ENCODE measurements at places on chromosomes 5 and 9.

DNA sequence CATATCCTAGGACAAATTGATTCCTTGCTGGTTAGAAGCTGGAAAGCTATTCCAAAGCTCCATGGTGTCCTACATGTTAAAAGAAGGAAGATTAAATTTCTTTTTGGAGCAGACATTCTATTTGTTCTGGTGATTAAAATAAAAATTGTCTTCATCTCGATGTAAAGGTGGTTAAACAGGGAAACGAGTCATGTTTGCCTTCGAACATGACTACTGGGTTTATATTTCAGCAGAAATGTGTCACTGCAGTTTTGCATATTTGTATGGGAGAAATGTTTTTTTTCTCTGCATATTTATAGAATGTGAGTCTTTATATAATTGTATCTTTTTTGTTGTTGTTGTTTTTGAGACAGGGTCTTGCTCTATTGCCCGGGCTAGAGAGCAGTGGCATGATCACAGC is 36.4 kb downstream of the ADAMTS12 start:
- DNase-seq: no peak

DNA sequence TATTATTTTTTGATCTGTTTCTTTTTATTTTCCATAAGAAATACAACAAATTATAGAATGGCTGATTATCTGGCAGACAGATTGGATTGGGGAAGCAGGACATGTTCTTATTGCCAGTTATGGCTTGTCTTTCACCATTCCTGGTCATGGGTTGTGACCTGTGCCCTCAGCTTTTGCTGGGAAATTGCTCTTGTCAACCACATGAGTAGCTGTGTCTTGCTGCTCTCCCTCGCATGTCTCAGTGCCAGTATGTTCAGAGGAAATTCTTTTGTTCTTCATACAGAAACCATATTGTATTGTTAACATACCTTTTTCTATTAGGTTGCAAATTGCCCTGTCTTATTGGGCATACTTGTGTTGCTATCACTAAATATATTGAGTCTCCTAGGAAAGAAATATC is 344.1 kb downstream of the OSTF1 start:
- no peak for DNase-seq

- no peak for DNase-seq
Observed at GRCh38 chr5:8700222-8700621, 831.3 kb downstream of the MTRR start.

DNA sequence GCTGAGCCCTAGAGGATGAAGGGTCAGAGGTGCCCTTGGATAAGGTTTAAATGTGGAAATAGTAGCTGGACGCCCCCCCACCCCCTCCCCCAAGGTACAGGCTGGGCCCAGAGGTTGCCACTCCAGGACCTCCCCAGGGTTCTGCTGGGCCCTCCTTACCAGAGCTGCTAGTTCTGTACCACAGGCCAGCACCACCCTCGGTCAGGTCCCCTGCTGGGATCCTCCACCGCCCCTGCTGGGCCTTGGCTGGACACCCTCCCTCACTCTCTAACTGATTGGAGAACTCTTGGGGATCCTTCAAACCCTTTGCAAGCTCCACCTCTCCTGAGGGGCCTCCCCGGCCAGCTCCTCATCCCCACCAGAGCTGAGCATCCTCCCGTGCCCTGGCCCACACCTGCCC is 34.9 kb downstream of the PTGES start:
- DNase-seq: no peak

DNA sequence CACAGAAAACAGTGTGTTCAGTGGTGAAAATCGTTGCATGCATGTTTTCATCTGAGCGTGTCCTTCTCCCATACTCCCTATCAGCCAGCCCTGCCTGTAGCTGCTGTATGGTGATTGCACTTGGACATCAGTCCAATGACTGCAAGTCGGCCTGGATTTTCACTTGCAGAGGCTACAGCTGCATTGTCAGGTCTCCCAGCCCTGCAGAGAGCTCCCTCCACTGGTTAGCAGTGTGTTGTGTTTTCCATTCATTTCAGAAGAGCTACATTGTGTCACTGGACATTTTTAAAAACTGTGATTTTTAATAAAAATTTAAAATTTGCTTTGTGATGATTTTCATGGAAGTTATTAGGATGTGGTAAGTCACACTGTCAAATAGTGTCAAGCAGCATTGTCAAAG is 96.6 kb downstream of the SYK start:
- no peak for DNase-seq

GRCh38 chr5:96870094-96871026 is 5.9 kb upstream of the ERAP2 start:
- no peak for DNase-seq

GRCh38 chr9:127961155-127961490 is 19.7 kb downstream of the EEIG1 start:
- no peak for DNase-seq

GRCh38 chr5:108303086-108303485 is 78.8 kb downstream of the FBXL17 start:
- no peak for DNase-seq

- no peak for DNase-seq
Observed at GRCh38 chr5:130137681-130138080, 233.4 kb downstream of the CHSY3 start.

GRCh38 chr9:135726138-135726853 is 24.3 kb downstream of the KCNT1 start:
- no peak for DNase-seq

DNA sequence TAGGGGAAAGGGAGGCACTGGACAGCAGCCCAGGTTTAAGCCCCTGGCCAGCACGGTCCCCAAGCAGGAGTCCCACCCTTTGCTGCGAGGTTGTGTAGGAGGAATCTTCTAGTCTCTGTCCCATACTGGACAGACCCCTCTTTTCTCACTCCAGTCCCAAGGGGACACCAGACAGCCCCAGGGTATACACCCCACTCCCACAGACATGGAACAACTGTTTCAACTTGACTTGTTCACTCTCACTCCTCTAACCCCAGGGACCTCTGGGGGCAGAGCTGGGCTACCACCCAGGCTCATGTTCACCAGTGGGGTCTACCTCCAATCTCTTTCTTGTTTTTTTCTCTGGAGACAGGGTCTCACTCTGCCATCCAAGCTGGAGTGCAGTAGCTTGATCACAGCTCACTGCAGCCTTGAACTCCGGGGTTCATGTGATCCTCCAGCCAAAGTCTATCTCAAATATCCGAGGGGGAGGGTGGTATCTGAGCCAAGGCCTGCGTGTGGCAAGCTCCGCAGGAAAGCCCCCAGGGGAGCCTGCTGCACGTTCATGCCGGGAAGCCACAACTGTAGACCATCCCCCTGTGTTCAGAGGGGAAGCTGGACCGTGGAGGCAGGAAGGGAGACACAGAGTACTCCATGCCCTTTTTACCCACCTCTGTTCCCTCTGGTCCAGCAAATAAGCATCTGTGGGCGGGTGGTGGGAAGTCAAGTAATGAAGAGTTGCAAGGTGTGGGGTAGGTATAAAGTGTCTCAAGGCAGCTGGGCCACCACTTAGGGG is 1.8 kb downstream of the PTGES2 start:
- no peak for DNase-seq

DNA sequence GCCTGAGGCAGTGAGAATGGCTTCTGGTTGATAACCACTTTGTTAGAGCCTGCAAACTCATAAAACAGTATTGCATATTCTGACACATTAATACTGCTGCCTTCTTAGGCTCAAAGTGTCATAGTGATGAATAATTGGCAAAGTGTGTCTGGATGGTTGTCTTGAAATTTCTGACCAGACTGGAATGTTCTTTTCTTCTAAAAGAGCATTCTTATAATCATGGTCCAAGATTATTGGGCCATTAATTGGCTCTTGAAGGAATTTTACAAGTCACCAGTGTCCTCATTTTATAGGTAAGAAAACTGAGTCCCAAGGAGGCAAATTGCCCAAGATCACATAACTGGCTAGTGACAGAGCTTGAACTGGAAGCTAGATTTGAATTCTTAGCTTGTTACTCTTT is 111.7 kb downstream of the PCSK1 start:
- DNase-seq: no peak
